ENCODE measurements at places on chromosomes 1 and 21. TPM values are rescaled to one million over a fixed set of nuclear protein-coding genes. Genes with fewer than 3 reads are reported as not detected.

DNA sequence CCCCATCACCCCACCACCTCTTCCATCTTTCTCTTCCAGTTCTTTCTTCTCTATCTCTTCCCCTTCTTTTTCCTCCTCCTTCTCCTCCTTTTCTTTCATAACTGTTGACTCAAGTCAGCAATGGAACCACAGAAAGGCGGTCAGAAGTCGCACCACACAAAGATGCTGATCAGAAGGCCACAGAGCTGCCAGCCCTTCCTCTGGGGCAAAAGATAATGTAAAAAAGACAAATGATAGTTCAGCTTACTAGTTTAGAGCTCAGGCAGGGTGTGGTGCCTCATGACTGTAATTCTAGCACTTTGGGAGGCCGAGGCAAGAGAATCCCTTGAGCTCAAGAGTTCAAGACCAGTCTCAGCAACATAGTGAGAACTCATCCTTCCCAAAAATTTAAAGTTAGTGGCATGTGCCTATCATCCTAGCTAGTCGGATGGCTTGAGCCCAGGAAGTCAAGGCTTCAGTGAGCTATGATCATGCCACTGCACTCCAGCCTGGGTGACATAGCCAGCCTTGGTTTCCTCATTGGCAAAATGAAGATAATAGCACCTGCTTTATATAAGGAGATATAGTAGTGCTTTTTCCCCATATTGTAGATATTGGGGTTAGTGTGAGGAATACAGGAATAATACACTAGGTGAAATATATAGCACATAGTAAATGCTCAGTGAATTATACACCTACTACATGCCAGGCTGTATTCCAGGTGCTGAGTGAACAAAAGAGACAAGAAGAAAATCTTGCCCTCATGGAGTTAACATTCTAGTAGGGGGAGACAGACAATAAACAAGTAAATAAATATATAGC lies 12.5 kb upstream of the IGSF3 start:
- H3K4me1 ChIP-seq: no peaks in the 10 kb centered on the region
- no peaks in the 10 kb centered on the region for H3K36me3 ChIP-seq
- H3K4me3 ChIP-seq: no peak overlapping the region
- no peaks in the 10 kb centered on the region for H3K27me3 ChIP-seq
- no peak for DNase-seq

DNA sequence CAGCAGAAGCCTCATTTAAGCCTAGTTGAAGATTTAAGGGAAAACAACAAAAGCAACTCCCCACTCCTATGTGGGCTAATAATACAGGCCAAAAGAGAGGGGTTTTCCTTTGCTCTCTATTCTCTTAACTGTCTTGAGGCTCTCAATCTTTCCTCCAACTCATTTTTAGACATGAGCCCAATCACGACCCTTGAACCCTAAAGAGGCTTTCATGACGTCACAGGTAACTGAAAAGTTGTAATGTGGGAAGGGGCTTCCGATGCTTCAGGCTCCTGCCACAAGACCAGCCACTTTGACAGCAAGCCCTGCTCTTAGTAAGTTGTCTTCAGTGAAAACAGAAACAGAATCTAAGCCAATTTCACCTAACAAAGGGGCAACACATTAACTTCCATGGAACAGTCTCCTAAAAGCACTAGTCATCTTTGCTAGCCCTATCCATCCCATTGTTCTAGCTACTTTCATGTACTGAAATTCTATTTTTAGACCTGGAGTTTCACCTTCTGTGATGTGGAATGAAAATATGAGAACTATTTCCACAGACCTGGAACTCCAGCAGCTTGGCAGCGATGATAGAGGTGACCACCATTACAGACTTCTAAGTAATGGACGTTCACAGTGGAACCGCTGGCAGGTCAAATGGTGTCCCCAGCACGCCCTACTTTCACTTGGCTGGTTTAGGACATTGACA lies 36.3 kb downstream of the GPR161 start:
- no peak overlapping the region for H3K27ac ChIP-seq
- H3K36me3 ChIP-seq: no peaks in the 10 kb centered on the region
- H3K4me1 ChIP-seq: no peaks in the 10 kb centered on the region
- no peak for DNase-seq

- no peaks in the 10 kb centered on the region for H3K27me3 ChIP-seq
- H3K4me1 ChIP-seq: no peaks in the 10 kb centered on the region
- no peak overlapping the region for H3K27ac ChIP-seq
- no peak overlapping the region for H3K4me3 ChIP-seq
- DNase-seq: no peak
These were observed 83.2 kb upstream of the USP24 start for GRCh38 chr1:55298167-55298894.

GRCh38 chr1:45796381-45796780 lies 7.0 kb upstream of the MAST2 start:
- H3K27me3 ChIP-seq: no peaks in the 10 kb centered on the region
- H3K4me3 ChIP-seq: no peak overlapping the region
- no peak overlapping the region for H3K27ac ChIP-seq
- no peaks in the 10 kb centered on the region for H3K4me1 ChIP-seq
- no peak for DNase-seq

DNA sequence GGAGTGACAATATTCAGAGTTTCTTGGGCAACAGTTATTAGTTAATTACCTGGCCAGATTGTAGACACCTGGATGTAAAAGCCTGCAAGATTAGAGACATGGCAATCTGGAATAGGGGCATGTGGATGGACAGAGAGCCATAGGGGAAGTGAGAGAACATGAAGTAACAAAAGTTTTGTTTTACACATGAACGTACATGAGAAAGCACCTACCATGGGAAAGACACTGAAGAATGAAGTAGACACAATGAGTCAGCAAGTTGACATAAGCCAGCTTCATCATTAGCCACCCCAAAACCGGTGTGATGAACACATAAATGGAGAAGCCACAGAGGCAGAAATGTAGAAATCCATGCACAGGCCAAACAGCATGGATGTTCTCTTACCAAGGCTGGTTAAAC lies 462.1 kb upstream of the C1orf87 start:
- DNase-seq: no peak
- H3K4me1 ChIP-seq: no peaks in the 10 kb centered on the region
- no peak overlapping the region for H3K27ac ChIP-seq

DNA sequence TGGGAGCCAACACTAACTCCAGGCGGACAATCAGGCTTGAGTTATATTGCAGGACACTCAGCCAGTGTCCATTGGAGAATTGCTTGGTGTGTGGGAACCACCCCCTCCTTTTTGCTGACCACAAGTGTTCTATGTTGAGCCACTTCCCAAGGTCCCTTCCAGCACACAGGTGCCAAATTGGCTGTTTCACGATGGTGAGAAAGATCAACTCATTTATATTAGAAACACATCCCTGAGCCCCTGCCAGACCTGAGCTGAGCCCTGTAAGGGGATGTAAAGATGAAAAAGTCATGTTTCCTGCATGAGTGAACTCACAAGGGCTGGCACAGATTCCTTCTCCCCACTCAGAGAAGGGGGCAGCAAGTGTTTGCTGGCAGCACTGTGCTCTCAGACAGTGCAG lies 96.5 kb downstream of the KCNN3 start:
- no peak for DNase-seq
- no peak overlapping the region for H3K4me3 ChIP-seq
- H3K36me3 ChIP-seq: no peaks in the 10 kb centered on the region
- H3K27ac ChIP-seq: no peak overlapping the region
- no peaks in the 10 kb centered on the region for H3K4me1 ChIP-seq

Gene NBPF6
- 0.76 TPM for total RNA-seq

Gene HLX
- 8.9 TPM for total RNA-seq

Gene WNT3A
- total RNA-seq: not detected

Data from Peyer's patch (tissue), 4 donors.